ENCODE measurements at places on chromosomes 4 and X.

- DNase-seq, result no peak
These were observed 114.0 kb downstream of the FHIP1A start for GRCh38 chr4:151522866-151523519.

GRCh38 chrX:154902408-154902807 is 16.3 kb downstream of the F8A1 start:
- DNase-seq, result no peak

- no peak for DNase-seq
These were observed 194.4 kb upstream of the LDB2 start for GRCh38 chr4:17092736-17093437.

DNA sequence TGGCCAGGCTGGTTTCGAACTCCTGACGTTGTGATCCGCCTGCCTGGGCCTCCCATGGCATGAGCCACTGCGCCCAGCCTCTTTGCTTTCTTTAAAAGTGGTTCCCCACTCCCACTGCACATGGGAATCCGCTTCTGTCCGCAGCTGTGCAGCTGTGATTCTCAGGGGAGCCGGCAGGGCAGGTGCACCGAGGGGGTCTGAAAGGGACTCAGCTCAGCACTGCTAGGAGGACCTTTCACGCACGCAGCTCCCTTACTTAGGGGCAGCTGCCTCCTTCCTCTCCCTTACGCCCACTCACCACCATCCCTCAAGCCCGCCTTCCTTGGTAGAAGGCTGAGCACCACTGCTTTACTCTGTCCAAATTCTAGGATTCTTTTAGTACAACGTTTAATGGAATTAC is 40.4 kb upstream of the CYP4V2 start:
- no peak for DNase-seq

- DNase-seq, result no peak
These were observed 125.7 kb downstream of the CAMK2D start for GRCh38 chr4:113635739-113636437.

DNA sequence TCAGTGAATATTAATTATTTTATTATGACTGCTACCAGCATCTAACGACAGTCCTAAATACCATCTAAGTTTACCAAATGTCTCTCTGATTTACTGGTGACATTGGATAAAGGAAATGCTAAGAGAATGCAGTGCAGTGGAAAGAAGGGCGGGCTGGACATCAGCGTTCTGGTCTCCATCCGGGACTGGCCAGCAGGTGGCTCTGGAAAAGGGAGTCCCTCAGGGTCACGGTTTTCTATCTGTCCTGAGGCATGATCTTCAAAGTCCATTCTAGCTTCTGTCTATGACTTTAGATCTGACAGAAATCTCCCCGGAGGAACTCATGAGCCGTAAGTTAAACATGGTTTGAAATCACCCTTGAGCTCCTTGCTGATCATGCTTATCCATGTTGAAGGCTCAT is 3.3 kb downstream of the TRIM2 start:
- no peak for DNase-seq

DNA sequence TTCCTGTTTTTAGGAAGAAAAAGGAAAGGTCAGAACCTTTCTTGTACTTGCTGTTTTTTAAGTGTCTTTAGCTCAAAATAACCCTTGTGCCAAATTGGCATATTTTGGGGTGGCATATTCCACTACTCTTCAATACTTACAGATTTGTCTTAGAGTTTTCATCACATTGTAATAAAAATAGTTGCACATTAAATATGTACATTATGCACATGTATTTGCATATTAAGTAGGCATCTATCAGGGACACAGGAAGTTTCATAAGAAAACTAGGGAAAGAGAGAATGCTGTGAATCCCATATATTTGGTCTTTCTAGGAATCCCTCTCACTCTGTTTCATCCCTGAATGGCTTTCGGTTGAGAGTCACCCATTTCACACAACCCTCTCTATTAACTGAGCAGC is 139.6 kb downstream of the LARP7 start:
- DNase-seq, result no peak

DNA sequence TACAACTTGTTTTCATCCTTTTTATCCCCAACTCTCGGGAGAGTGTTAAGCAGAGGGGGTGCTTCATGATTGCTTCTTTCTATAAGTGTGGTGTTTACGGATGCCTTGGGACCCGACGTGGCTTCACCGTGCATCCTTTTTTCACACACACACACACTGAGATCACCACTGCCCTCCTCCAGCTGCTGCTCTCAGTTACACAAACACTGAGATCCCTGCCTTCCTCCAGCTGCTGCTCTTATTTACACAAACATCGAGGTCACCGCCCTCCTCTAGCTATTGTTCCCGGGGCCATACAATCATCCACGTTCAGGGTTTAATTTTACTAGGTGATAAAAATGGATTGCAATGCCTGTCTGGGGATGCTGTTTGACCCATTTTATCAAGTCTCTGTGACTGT is 155.4 kb upstream of the FAM9B start:
- no peak for DNase-seq

- no peak for DNase-seq
These were observed 29.4 kb upstream of the FOXR2 start for GRCh38 chrX:55593756-55594257.

GRCh38 chrX:71052721-71053120 is 15.4 kb downstream of the SNX12 start:
- DNase-seq, result no peak

DNA sequence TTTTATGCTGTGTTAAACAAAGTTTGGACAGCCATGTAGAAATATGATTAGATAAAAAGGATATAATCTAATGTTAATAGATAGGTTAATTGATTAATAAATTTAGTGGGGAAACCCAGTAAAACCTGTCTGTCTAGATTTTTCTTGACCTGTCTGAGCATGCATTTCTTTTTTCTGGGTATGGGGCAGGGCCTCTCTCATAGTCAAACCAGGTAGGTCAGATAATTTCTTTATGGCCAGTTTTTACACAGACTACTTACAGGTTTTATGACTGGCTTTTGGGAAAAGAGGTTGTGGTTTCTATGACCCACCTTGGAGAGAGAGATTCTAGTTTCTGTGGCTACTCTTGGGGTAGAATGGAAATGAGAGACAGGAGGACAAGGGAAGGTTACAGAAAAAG is 135.6 kb upstream of the EPHA5 start:
- DNase-seq, result no peak

DNA sequence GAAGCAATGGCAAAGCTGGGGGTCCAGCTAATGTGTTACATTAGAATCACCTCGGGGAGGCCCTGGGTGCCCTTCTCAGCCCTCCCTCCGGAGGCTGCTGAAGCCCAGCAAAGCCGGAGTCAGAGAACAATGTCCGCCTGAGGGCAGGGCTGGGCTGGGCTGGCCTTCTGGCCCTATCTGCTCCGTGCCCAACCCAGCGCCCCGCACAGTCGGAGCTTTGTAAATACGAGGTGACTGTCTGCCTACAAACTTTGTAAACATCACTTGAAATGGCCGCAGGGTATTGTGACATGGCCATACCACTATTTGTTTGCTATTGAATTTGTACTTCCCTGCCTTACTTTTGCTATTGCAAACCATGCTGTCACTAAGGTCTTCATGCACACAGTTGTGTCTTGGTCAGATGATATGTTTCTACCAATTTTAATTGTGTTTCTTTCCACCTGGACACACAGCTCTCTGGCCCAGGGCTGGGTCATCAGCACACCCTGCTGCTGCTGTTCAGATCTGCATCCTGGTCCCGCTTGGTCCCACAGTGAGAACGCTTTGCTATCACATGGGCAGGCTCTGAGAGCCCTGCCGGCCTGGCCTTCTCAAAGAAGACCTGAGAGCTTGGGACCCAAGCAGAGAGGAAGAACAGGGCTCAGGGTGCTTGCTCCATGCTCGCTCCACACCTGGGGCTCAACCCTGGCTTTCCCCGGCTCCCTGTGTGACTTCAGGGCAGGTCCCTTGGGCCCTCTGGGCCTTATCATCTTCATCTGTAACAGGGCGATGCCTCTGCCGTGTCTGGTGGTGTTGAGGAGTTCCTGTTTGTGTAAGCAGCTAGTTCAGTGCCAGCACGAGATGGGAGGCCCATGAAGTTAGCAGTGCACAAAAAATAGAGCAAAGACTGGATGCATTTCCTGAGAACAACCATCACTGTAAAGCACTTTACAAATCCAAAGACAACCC is 2.3 kb downstream of the S100P start:
- DNase-seq, result no peak

DNA sequence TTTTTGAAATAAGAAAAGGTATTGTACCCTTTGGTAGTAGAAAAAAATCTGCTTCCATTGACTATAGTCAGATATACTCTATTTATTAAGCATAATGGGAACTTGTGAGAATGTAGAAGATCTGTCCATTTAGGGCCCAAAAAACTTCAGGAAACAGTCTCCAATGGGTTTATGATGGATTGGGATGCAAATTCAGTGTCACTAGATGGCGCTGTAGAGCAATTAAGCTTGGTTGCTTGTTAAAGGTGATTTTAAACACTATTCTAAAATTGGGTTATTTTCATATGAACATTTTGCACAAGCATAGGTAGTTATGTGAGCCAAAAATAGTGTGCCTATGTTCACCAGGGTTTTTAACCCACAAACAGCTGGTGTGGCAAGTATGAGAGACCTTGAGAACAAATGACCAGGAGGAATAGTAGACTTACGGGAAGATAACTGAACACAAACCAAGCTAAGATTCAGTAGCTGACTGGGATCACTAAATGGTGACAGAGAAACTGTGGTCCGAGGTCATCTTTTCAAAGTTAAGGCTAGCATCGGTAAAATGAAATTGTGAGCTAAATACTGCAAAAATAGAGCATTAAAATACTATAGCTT is 80.3 kb upstream of the LSM6 start:
- peak; percentile 93 for DNase-seq

GRCh38 chrX:48474127-48474526 is 1.9 kb upstream of the FTSJ1 start:
- no peak for DNase-seq

- no peak for DNase-seq
These were observed 107.8 kb downstream of the EFNB1 start for GRCh38 chrX:68936608-68937007.

DNA sequence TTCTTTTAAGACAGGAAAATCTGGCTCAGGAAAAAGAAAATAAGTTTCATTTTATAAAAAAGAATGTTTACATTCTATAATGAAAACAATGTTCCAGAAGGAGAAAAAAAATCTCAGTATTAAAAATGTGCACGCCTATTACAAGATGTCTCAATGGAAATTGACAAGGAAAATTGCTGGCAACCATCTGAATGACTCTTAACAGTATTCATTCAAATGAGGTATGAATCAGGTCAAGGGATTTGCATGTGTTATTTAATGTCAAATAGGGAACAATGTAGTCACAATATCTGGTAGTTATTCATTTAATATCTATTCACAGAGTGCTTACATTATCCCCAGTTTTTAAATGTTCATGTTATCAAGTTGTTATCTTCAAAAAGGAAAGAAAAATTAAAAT is 208.4 kb upstream of the TRAM1L1 start:
- DNase-seq, result no peak

GRCh38 chr4:71602289-71602900 is 181.5 kb downstream of the GC start:
- DNase-seq, result no peak

- DNase-seq, result peak; percentile 91
These were observed 58.5 kb downstream of the TSC22D3 start for GRCh38 chrX:107716816-107717700.

- no peak for DNase-seq
These were observed 909.0 kb upstream of the PCDH10 start for GRCh38 chr4:132240081-132240480.

- no peak for DNase-seq
These were observed 7.5 kb upstream of the CXCL6 start for GRCh38 chr4:73828956-73829355.

DNA sequence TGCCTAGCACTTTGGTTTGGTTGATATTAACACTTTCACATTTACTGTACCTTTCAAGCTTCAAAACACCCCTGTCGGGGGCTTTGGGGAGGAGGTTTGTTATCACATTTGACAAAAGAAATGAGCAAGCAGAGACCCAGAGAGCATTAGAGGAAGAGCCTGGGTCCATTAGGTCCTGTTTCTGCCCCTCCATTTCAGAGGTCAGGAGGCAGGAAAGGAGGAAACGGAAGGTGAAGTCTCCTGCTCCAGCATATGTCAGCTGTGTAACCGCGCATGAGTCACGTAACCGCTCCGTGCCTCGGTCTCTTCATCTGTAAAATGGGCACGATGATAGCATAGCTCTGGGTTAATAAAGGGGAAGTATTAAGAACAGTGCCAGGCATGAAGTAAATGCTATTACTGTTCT is 201.9 kb upstream of the BCOR start:
- DNase-seq, result peak; percentile 42

DNA sequence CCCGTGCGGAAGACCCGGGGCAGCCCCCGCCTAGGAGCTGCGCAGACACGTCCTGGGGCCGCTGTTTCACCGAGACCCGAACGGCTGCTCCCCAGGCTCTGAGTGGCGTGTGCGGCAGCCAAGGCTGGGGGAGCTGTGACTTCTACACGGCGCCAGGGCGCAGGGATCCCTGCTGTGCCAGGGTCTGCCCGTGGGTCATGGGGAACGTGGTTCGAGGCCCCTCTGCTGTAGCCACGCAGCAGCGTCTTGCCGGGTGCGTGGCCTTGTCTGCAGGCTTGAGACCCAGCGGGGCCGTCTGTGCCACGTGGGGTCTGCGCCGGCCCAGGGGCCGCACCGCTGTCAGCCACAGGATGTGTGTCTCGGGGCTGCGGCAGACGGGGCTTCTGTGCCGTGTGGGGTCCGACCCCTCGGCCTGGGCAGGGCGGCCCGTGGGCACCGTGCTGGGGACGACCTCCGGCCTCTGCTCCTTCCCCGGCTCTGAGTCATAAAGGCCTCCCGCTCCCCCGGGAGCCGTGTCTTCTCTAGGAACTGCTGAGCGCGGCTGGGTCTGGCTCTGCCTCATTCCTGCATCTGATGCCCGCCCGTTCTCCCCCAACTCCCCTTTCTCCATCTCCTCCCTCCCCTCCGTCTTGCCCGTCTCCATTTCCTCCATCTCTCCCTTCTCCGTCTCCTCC is 12.7 kb upstream of the GTPBP6 start:
- no peak for DNase-seq

GRCh38 chr4:47073647-47074046 is 42.3 kb downstream of the GABRB1 start:
- DNase-seq, result no peak

Measured in Karpas-422 (cell line).